Mesothelial cell of epicardium (in vitro differentiated cells): ENCODE measurements at places on chromosomes 13 and 19.

GRCh38 chr19:18848878-18849661, 17.3 kb downstream of the UPF1 start:
- no peaks in the 10 kb centered on the region for H3K27me3 ChIP-seq
- peaks cover 18% of the 10 kb centered on the region for H3K36me3 ChIP-seq
- peak overlapping the region; percentile 31 for H3K4me3 ChIP-seq
- H3K27ac ChIP-seq, result peak overlapping the region; percentile 96
- DNase-seq, result no peak

GRCh38 chr13:39283072-39283471, 244.8 kb downstream of the NHLRC3 start:
- H3K4me1 ChIP-seq, result peaks cover 21% of the 10 kb centered on the region
- H3K27me3 ChIP-seq, result no peaks in the 10 kb centered on the region
- no peak overlapping the region for H3K27ac ChIP-seq
- no peak for DNase-seq

DNA sequence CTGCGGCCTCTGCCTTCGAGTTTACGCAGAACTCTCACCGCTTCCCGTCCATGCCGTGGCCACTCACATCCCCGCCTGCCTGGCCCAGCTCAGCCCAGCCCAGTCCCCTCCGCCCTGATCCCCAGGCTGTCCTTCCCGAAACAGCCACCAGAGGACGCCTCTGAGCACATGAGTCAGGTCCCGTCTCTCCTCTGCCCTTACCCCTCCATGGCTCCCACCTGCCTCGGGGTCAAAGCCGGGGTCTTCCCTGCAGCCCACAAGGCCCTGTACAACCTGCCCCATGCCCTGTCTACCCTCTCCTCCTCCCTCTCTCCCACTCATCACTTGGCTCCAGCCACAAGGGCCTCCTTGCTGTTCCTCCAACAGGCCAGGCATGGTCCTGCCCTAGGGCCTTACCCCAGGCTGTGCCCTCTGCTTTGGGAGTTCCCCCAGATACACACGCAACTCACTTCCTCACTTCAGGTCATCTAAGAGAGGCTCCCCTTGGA, 8.1 kb upstream of the SEMA6B start:
- H3K27ac ChIP-seq, result no peak overlapping the region
- no peak overlapping the region for H3K4me3 ChIP-seq
- DNase-seq, result peak; percentile 71
- H3K27me3 ChIP-seq, result no peaks in the 10 kb centered on the region

DNA sequence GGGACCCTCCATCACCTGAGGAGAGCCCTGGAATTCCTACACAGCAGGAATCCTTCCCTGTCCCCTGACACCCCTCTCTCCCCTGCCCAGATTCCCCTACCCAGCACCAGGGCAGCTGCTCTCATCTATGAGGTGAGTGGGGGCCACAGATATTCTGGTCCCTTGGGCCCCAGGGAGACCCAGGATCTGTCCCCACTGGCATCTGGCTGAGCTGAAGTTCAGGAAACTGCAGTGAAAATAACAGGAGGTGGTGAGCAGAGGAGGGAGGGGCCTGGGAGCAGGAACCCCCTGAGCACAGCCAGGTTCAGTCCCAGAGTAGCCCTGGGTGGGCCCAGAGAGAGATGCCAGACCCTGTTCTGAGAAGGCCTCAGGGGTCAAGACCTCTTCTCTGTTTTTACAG, 10.1 kb downstream of the CEACAM21 start:
- H3K4me3 ChIP-seq, result no peak overlapping the region
- DNase-seq, result no peak
- H3K27me3 ChIP-seq, result no peaks in the 10 kb centered on the region
- no peaks in the 10 kb centered on the region for H3K4me1 ChIP-seq

DNA sequence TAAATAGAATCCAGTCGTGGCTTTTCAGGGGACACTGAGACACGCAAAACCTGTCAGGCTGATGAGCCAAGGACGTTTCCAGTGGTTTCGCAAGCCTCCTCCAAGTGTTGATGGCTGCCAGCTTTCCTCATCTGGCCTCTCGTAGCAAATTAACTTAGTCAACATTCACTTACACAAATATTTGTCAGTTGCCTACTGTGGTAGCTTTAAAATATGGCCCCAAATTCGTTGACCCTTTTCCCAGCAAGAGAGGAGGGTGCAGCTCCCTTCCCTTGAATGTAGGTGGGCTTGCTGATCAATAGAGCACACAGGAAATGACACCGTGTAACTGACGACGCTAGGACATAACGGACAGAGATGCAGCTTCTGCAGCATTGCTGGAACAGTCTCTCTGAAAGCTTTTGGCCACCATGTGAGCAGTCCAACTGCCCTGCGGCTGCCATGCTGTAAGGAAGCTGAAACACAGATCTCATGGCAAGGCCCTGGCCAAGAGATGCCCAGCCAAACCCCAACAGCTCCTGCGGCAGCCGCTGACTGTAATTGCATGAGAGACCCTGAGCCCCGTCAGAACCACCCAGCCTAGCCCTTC, 5.5 kb upstream of the RANBP3 start:
- no peak overlapping the region for H3K4me3 ChIP-seq
- H3K27ac ChIP-seq, result no peak overlapping the region
- H3K36me3 ChIP-seq, result no peaks in the 10 kb centered on the region
- peaks cover 10% of the 10 kb centered on the region for H3K4me1 ChIP-seq
- no peaks in the 10 kb centered on the region for H3K27me3 ChIP-seq

DNA sequence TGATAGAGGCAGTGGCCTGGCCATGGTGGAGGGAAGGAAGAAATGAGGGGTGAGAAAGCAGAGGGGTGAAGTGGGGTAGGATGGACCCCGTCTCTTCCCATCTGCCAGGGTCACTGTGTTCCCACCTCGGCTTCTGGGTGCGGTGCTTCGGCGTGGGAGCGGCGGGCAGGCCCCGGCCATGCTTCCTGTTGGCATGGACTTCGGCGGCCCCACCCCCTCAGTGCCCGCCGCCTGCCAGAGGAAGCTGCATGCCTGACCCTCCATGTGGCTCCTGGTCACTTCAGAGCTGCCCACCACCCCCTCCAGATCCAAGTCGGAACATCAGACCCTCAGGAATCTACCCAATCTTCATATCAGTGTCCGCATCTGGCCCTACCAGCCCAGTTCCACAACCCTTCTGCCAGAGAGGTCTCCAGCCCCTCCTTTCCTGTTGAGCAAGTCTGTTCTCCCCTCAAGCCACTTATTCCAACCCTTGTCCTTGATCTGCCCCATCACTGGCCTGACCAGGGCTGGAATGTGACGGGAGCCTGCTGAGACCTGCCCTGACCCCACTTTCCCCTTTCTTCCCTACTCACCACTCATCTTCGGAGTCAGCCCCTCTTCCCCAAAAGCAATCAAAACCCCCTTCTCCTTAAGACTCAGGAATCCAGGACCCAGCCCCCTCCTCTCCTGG, 1.5 kb downstream of the KCNN4 start:
- no peaks in the 10 kb centered on the region for H3K27me3 ChIP-seq
- H3K4me3 ChIP-seq, result peak overlapping the region; percentile 41
- no peak for DNase-seq
- peak overlapping the region; percentile 67 for H3K27ac ChIP-seq
- peaks cover 61% of the 10 kb centered on the region for H3K4me1 ChIP-seq

- H3K36me3 ChIP-seq, result peaks cover 7% of the 10 kb centered on the region
- no peaks in the 10 kb centered on the region for H3K4me1 ChIP-seq
These were observed 34.6 kb downstream of the CYP4F2 start for GRCh38 chr19:15863272-15863671.

DNA sequence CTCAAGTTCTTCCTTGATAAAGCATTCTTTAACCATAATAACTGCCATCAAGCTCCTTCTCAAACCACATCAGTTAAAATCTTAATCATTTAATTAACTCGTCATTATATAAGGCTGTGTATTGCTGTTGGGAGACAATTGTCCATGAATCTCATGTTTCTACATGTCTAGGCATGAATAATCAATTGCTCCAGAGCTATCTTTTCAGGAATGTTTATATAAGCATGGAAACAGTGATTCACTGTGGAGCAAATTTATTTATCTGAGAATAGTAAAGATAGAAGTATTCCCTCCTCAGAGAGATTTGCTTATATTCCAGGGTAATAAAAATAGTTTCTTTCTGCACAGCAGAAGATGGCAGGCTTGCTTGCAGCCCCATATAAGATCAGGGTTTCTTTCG, 71.1 kb downstream of the CBY2 start:
- H3K27ac ChIP-seq, result no peak overlapping the region
- H3K36me3 ChIP-seq, result no peaks in the 10 kb centered on the region
- no peak overlapping the region for H3K4me3 ChIP-seq
- no peak for DNase-seq
- peaks cover 38% of the 10 kb centered on the region for H3K27me3 ChIP-seq

DNA sequence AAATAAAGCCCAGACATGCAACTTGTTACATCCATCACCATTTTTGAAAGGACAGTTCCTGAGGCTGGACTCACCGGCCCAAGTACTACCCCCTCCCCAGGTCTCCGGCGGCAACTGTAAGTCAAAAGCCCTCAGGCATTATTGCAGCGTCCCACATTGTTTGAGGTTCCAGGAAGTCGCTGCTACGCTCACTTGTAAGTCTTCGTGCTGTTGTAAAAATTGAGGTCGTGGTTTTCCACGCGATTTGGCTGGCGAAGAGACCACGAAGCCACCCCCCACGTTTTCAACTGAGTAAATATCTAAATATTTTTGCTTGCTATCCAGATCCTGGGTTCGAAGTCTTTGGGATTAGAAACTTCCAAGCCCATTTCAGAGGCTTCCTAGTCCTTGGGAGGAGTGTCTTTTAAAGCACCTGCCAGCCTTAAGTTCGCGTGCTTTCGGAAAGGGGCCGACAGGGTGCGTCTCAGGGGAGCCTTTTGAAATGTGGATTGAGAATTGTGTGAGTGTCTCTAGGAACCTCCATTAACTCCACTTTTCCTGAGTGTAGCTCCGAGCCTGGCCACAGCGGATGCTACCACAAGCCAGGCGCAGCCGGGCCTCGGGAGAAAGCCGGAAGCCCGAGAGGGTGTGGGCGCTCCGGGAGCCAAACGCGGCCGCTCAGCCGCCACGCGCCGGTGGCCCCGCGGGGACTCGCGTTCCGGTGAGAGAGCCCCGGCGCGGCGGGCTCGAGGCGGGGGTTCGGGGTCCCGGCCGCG, 434 bp upstream of the FNDC3A start:
- DNase-seq, result peak; percentile 34
- H3K27me3 ChIP-seq, result peaks cover 9% of the 10 kb centered on the region
- peaks cover 39% of the 10 kb centered on the region for H3K4me1 ChIP-seq
- H3K4me3 ChIP-seq, result peak overlapping the region; percentile 81
- peak overlapping the region; percentile 95 for H3K27ac ChIP-seq

- H3K27me3 ChIP-seq, result no peaks in the 10 kb centered on the region
- H3K4me1 ChIP-seq, result no peaks in the 10 kb centered on the region
- peaks cover 4% of the 10 kb centered on the region for H3K36me3 ChIP-seq
- no peak for DNase-seq
These were observed 26.8 kb upstream of the CYP4F8 start for GRCh38 chr19:15588265-15588664.

DNA sequence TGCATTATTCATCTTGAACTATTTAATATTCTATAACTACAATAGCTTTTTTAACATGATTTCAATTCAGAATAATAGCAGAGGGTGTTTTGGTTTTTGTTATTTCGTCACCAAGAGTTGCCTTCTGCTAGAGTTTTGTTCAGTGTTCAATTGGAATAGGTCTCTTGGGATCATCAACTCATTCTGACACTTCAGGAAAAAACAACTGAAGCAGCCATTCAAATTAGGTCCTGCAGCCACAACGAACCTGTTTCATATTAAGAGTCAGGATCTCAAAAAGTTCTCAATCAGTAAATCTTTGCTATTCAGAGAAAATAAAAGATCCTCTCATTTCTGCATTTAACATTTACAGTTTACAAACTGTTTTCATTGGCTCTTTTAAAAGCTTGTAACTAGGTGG, 2.4 kb upstream of the CHAMP1 start:
- no peak overlapping the region for H3K27ac ChIP-seq
- no peak overlapping the region for H3K4me3 ChIP-seq
- peaks cover 5% of the 10 kb centered on the region for H3K36me3 ChIP-seq
- peaks cover 18% of the 10 kb centered on the region for H3K4me1 ChIP-seq

- H3K36me3 ChIP-seq, result no peaks in the 10 kb centered on the region
- DNase-seq, result no peak
- H3K27ac ChIP-seq, result no peak overlapping the region
- no peaks in the 10 kb centered on the region for H3K27me3 ChIP-seq
These were observed 524.4 kb upstream of the SPRY2 start for GRCh38 chr13:80865329-80865728.

- H3K27me3 ChIP-seq, result no peaks in the 10 kb centered on the region
- DNase-seq, result no peak
- H3K4me1 ChIP-seq, result peaks cover 8% of the 10 kb centered on the region
- H3K27ac ChIP-seq, result no peak overlapping the region
These were observed 718.0 kb downstream of the DACH1 start for GRCh38 chr13:71149046-71149445.

- peaks cover 2% of the 10 kb centered on the region for H3K36me3 ChIP-seq
- H3K4me1 ChIP-seq, result peaks cover 4% of the 10 kb centered on the region
- peak within 1 kb of the TSS; percentile 78 for H3K4me3 ChIP-seq
- peak; percentile 84 for DNase-seq
- H3K27ac ChIP-seq, result peak within 1 kb of the TSS; percentile 53
These were observed at the start of gene R3HDM4 for GRCh38 chr19:913080-913748. Gene R3HDM4, minus strand, starts transcription at chr19:913219. Its CDS starts 62 bp downstream, at chr19:913157.

DNA sequence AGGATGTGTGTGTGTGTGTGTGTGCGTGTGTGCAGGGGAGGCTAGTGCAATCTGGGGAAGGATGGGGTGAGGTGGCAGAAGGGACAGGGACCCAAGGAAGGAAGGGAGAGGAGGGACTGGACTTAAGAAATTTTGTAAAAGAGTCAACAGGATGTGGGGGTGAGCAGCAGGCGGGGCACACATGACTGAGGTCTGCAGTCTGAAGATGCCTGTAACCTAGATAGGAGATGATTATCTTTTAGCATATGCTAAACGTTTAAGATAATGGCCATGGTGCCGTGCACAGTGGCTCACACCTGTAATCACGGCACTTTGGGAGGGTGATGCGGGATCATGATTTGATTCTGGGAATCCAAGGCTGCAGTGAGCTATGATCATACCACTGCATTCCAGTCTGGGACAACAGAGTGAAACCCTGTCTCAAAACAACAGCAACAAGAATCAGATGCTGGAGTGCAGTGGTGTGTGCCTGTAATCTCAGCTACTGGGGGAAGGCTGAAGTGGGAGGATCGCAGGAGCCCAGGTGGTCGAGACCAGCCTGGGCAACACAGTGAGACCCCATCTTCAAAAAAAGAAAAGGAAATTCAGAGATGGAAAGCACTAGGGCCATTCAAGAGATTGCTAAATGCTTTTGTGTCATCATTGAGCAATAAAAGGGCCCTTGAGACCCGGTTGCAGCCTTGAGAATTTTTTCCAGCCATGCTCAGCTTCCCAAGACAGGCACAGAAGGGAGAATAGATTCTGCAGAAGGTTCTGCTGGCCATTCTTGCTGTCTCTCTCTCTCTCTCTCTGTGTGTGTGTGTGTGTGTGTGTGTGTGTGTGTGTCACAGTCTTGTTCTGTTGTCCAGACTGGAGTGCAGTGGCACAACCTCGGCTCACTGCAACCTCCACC, 3.8 kb upstream of the ZNF414 start:
- H3K36me3 ChIP-seq, result peaks cover 3% of the 10 kb centered on the region
- DNase-seq, result no peak
- peaks cover 10% of the 10 kb centered on the region for H3K4me1 ChIP-seq

GRCh38 chr19:2841855-2842574, 740 bp downstream of the ZNF555 start:
- no peak for DNase-seq
- peak overlapping the region; percentile 80 for H3K4me3 ChIP-seq
- H3K27me3 ChIP-seq, result no peaks in the 10 kb centered on the region
- H3K36me3 ChIP-seq, result peaks cover 37% of the 10 kb centered on the region

- no peaks in the 10 kb centered on the region for H3K4me1 ChIP-seq
- H3K4me3 ChIP-seq, result no peak overlapping the region
- H3K36me3 ChIP-seq, result no peaks in the 10 kb centered on the region
- H3K27me3 ChIP-seq, result no peaks in the 10 kb centered on the region
These were observed 721.6 kb upstream of the ARGLU1 start for GRCh38 chr13:107289540-107289939.
